Caki2 (cell line): ENCODE measurements at places on chromosomes 13 and 19.
A peak's percentile ranks its signal among the peaks of the same experiment; 100 is the strongest.

DNA sequence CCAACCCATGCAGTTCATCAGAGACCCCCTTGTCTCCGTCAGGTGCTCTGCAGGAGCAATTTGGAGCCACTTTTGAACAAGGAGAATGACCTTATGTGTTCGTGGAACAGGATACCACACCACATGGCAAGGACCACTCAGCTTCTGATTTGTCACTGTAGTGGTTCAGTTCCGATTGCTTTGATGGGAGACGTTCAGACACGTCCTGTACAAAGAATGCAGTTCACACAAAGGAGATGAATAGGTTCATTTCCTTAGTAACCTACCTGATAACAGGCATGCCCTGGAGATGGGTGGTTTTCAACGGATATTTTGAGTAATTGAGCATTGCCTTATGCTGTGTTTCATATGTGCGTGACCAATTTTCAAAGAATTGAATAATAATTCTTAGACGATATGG is 17.2 kb downstream of the FGF9 start:
- no peak for DNase-seq

DNA sequence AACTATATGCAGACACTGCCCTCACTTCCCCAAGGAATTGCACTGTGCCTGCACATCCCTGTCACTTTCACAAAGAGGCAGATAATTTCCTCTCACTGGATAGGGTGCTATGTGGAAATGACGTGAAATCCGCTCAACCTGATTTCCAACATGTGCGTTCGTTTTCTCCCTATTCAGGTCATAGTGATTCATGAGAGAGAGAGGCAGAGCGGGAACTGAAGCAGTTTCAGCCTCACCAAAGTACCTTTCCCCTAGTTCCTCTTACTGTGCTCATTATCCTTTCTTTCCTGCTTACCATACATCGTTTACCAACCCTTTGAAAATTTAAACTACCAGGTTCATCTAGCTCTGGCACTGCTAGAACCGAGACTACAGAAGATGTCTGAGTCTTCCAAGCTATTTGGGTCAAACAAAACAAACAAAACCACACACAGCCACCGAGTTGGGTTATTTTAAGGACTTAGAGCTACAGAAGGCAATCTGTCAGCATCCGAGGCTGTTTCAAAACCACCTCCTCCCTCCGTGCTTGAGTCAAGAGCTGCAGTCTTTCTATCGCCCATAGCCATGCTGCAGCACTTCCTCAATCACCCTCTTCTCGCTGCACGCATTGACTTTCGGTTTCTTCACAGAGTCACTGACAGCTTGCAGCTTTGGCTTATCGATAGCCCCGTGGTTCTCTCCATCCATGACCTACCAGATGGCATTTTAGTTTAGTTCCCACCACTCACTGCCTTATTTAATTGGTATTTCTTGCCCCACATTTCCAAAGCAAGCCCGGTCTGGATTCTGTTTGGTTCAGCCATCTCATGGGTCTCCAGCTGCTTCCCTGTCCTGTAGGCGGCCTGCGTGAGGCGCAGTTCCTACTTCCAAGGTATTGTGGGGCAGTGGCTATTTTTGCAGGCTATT is 1395.8 kb downstream of the EFNB2 start:
- DNase-seq, result no peak

DNA sequence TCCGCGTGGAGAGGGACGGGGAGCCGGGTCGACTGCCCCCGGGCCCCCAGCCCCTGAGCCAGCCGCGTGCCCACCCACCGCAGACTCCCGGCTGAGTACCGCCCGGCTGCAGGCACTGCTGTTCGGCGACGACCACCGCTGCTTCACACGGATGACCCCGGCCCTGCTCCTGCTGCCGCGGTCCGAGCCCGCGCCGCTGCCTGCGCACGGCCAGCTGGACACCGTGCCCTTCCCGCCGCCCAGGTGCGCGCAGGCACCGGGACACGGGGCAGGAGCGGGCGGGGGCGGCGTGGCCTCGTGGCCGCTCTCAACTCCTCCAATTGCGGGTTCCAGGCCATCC is 1.6 kb downstream of the AMH start:
- DNase-seq, result no peak

DNA sequence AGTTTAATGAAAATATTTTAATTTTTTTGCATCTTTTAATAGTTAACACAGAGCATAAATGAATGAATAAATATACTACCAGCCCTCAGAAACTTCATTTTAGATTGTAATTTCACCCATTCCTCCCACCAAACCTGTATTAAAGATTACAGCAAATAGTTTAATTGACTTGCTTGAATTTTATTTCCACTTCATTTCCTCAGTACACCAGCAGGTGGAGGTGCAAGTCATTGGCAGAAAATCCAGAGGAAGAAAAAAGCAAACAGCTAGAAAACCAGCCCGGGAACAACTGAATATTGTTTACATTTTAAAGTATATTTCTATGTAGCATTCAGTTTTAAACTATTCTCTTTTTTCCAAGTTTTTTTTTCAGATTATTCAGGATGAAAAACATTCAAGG is 177.8 kb downstream of the OLFM4 start:
- no peak for DNase-seq

GRCh38 chr13:104553186-104553585 is 1487.0 kb upstream of the SLC10A2 start:
- no peak for DNase-seq

GRCh38 chr13:39550931-39551330 is 52.1 kb downstream of the LHFPL6 start:
- no peak for DNase-seq

DNA sequence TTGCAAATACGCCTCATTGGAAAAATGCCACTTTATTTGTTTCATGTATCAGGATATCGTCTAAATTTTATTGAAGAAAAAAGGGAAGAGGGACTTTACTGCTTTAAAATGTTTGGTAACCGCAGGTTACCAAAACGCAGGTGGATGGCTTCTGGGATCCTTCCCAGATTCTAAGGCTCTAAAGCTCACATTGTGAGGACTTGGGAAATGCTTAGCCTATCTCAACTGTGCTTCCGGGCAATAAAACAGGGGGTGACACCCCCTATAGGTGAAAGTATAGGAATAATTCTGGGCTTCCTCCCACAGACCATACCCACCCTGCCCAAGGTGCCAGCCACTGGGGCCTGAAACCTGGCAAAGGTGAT is 73.2 kb upstream of the IPO5 start:
- DNase-seq, result no peak

DNA sequence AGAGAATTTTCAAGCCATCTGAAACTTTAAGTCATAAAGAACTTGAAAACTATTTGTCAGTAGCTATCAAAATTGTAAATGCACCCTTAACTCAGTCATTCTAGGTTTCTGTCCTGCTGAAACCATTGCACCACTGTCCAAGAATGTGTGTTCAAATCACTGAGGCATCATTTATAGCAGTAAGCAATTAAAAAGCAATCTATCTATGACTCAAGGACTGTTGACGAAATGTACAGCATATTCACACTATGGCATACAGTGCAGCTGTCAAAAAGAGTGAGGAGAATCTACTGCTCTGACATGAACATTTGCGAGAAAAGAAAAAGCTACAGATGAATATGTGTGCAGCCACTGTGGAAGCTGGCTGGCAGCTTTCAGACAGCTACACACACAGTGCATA is 71.2 kb downstream of the ING1 start:
- DNase-seq, result no peak

GRCh38 chr13:30551189-30551588 is 66.5 kb upstream of the USPL1 start:
- DNase-seq, result no peak

DNA sequence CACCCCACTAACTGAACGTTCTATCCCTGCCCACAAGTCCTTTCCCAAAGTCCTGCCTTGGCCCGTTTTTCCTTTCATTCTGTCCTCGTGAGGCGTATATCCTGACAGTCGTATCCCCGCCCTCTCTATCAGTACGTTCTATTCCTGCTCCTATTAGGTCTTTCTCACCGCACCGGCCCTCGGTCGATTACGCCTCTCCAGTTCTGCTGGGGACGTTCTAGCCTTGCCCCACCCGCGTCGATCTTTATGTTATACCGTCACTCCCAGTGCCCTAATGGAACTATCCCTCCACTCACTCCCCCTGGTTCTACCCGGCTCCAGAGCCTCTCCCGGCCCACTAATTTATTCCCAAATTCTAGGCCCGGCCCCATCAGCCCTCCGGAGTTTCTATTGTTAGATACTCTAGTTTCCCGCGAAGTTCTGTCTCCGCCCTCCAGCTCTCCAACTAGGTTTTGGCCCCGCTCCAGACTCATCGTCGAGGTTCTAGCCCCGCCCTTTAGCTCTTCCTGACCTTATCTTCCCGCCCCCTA is 2.0 kb downstream of the PLAUR start:
- DNase-seq, result no peak

DNA sequence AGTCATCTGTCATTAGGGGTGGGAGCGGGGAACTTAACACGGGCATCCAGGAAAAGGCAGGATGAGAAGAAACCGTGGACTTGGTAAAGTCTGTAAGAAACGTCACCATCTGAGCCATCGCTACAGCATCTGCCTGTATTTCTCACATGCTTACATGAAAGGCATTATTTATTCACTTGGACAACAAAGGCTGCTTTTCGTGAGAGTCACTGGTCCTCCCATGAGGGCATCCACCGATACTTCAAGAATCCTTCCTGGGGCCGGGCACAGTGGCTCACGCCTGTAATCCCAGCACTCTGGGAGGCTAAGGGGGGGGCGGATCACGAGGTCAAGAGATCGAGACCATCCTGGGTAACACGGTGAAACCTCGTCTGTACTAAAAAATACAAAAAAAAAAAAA is 16.1 kb downstream of the ZNF446 start:
- no peak for DNase-seq

GRCh38 chr19:40921005-40921897 is 39.2 kb upstream of the CYP2A7 start:
- peak; percentile 100 for DNase-seq

DNA sequence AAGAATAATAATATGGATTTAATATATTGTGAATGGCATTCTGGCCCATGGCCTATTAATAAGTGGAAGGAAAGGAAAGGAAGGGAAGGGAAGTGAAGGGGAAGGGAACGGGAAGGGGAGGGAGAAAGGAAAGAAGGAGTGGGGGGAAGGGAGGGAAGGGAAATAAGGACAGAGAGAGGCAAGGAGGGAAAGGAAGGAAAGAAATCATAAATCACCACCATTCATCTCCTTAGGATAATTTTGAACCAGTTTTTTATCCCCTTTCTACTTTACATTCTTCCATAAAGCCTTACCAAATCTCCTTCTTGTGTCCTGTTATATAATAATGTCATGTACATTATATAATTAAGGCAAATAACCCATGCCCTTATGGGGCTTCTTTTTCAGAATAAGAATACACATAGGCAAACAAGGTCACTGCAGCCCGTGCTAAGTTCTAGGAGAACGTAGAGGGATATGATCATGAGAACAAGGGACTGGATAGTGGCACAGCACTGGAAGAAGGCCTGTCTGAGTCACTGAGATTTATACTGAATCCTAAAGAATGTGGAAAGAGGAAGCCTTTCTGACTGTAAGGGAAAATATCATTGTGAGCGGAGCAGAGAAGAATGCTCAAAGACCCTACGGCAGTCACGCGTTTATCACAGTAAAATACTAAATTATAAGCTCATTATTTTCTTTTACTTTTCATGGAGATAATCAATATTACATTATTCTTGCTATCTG is 444.5 kb upstream of the GPC6 start:
- no peak for DNase-seq

GRCh38 chr13:22357132-22357531 is 686.3 kb downstream of the FGF9 start:
- DNase-seq, result no peak

DNA sequence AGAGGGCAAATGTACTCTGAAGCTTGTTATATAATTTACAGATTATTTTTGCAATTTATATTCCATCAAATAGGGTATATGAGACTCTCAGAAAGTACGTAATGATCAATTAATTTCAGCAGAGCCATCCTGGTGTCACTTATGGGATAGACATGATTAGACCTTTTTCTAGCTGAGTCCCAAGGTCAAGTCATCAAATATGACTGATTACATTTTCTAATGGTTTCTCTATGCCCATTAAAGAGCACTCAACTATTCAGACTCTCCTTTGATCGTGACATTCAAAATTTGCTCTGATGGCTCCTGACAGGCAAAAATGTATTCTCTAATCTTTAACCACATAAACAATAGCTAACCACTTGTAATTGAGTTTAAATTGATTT is 469.2 kb downstream of the COG6 start:
- no peak for DNase-seq

- DNase-seq, result peak; percentile 49
Observed at GRCh38 chr19:16463991-16464575, 7.7 kb downstream of the EPS15L1 start.

- no peak for DNase-seq
Observed at GRCh38 chr19:8388612-8388958, 1.6 kb upstream of the RAB11B start.

DNA sequence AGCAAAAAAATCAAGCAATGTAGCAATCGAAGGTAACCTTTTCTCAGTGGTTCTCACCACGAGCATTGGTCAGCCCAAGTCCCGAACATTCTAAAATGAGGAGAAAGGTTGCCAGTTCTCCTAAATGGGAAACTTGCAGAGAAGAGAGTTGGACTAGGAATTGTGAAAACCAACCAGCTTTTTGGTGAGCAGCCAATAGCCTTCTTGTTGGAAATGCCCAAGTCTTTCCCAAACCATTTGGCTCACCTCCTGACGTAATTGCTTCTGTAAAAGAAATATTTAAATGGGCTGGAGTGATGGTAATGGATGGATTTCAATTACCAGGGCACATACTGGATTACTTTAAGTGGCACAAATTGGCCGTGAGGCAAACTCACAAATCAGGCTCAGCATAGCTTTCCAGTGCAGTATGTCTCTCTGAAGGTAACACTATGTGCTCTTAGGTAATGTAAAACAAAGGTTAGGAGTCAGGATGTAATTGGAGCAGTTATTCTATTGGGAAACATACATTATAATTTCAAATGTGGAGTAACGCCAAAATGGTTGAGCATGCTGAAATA is 423.2 kb downstream of the KLF5 start:
- no peak for DNase-seq

GRCh38 chr13:113666329-113666670 is 719 bp upstream of the GRK1 start:
- no peak for DNase-seq

GRCh38 chr13:32211813-32212212 is 103.3 kb downstream of the ZAR1L start:
- no peak for DNase-seq

GRCh38 chr19:31214086-31214485 is 135.2 kb downstream of the TSHZ3 start:
- peak; percentile 93 for DNase-seq

DNA sequence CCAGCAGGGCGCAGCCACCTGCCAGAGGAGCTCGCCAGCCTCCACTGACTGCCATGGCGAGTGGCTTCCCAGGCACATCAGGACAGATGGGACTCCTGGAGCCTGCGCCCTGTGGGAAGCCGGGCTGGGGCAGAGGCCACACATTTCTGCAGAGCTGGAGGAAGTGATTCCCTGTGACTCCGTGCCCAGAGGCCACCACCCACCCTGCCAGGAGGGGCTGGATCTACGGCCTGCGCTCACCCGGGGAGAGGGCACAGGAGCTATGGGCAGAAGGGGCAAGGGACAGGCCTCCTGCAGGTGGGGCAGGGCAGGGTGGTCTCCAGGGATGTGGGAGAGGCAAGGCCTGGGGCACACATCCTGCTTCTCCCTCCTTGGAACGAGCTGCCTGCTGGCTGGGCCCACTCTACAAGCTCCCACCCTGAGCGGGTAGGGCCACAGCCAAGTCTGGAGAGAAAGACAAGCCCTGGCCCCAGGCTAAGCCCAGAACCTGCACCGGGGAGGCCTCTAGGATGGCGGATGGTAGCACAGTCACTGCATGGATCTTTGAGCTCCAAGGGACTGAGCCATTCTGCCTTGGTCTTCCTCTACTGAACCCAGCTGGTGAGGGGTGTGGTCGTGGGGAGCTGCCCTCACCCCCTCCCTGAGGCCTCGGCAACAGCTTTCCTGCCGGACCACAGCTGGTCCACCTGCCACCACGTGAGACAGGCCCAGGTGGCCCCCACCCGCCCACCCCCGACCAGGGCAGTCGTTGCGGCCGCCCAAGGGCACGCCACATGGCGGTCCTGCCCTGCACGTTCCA is 40.6 kb downstream of the CEBPG start:
- no peak for DNase-seq
